Activated naive CD4-positive, alpha-beta T cell treated with anti-CD3 and anti-CD28 coated beads, Interleukin-2, amount 50 U/mL, for 72 hours (primary cell): ENCODE measurements at places on chromosomes 6 and 20. TPM values are rescaled to one million over a fixed set of nuclear protein-coding genes. Genes with fewer than 3 reads are reported as not detected.

The MAN1A1 gene
- 18.6 TPM for total RNA-seq

The HTR1B gene
- total RNA-seq, result not detected

The FOXA2 gene
- not detected for total RNA-seq

The IMPG1 gene
- not detected for total RNA-seq

The KCNQ2 gene
- not detected for total RNA-seq

The STX11 gene
- total RNA-seq, result 23.3 TPM

The COL20A1 gene
- 0.09 TPM for total RNA-seq

The CFAP61 gene
- total RNA-seq, result 0.41 TPM

The PPP1R16B gene
- total RNA-seq, result 80.4 TPM

The CRISP2 gene
- total RNA-seq, result not detected

The TXNDC5 gene
- total RNA-seq, result 41.0 TPM

The ACTL10 gene
- 1.2 TPM for total RNA-seq

The C6orf118 gene
- not detected for total RNA-seq

The GRM1 gene
- total RNA-seq, result not detected

The SYNJ2 gene
- 51.7 TPM for total RNA-seq

The C6orf132 gene
- 0.20 TPM for total RNA-seq

The POU3F2 gene
- not detected for total RNA-seq
